ENCODE measurements at places on chromosomes 2 and 18.

DNA sequence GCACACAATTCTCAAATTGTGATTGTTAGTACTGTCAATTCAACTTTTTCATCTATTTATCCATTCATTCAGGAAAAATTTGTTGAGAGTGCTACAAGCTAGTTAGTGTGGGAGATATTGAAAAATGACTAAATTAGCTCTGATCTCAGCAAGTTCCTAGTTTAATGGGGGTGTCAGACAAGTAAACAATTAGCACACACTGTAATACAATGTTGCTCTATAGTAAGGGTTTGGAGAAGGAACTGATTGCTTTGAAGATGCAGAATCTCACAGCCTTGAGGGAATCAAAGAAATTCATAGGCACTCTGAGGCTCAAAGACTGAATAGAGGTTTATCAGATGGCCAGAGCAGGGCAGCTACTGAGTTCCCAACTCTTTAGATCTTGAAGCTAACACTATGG is 6.8 kb upstream of the CCNYL1 start:
- DNase-seq = no peak

DNA sequence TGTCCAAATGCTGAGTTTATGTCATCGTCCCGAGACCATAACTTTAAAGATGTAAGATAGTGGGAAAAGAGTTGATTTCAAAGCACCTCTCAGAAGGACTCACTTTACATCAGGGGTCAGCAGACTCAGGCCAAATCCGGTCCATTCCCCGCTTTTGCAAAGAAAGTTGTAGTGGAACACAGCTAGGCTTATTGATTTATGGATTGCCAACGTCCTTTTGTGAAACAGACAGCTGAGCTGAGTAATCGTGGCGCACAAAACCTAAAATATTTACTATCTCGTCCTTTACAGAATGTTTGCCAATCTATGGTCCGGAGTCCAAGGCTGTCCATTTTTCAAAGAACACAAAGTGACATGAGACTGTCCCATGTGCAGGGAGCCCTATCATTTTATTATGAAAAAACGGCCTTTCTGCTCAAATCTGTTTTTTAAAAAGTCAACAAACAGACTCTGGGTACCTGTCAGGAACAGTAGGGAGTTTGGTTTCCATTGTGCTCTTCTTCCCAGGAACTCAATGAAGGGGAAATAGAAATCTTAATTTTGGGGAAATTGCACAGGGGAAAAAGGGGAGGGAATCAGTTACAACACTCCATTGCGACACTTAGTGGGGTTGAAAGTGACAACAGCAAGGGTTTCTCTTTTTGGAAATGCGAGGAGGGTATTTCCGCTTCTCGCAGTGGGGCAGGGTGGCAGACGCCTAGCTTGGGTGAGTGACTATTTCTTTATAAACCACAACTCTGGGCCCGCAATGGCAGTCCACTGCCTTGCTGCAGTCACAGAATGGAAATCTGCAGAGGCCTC is at the start of gene IL1RN:
Gene IL1RN (plus strand): TSS at position 754 of the 801 bp plus-strand sequence. CDS start 27 bp downstream, at position 781.
- DNase-seq = no peak

DNA sequence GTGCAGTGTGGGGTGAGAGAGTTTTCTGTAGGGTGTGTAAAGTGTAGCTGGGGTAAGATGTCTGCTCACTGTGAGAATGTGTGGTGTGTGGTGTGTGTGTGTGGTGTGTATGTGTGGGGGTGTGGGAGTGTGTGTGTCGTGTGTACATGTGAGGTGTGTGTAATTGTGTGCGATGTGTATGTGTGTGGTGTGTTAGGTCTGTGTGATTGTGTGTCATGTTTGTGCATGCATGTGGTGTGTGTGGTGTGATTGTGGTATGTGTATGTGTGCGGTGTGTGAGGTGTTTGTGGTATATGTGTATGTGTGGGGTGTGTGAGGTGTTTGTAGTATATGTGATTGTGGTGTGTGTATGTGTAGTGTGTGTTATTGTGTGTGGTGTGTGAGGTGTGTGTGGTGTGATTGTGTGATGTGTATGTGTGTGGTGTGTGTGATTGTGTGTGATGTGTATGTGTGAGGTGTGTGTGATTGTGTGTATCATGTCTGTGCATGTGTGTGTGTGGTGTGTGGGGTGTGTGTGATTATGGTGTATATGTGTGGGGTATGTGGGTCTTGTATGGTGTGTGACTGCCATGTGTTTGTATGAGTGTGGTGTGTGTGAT is 241.7 kb upstream of the HDAC4 start:
- no peak for DNase-seq

DNA sequence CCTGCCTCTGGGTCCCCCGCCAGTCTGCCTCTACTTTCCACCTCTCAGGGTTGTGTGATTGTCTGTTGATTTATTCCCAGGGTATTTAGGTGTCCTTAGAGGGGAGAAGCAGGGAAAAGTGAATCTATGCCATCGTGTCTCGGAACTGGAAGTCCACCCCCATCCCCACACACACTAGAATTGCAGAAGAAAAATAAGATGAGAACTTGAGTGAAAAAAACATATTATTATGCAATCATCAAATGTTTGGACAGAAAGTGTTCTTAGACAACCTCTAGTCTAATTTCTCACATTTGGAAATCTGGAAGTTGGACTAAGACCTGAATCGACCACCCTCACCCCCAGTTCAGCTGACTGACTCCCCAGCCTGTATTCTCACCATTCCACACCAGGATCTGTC is 14.1 kb upstream of the CASP8 start:
- no peak for DNase-seq

DNA sequence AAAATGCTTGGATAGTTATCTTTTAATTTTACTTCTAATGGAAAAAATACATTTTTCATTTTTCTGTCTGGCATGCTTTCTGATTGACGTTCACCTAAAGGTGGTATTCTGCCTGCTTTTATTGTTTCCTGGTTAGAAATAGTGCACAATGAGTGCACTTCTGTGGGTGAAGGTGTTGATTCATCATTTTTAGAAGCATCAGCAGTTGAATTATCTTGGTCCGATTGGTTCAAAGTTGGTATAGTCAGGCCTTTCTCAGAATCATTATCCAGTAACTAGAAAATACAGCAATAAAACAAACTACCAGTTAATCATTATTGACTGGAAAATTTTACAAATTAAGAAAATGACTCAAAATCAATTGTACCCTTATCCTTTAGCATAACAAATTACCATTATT is 84.5 kb downstream of the STRADB start:
- DNase-seq = no peak

DNA sequence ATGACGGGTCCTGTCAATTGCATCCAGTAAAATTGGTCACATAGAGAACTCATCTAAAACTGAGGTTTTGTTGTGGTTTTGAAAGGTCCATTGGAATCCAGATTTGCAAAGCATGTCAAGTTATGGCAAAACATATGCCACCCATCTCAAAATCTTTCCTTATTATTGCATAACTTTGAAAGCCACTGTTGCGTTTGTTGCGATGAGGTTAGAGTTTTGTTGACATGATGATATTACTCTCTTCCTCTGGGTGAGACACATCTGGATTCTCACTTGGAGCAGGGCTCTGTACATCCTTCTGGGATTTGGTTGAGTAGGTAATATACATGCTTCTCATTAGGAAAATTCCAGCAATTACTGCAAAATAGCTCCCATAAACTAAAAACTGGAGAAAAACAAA is 20.6 kb downstream of the SCYGR5 start:
- no peak for DNase-seq

DNA sequence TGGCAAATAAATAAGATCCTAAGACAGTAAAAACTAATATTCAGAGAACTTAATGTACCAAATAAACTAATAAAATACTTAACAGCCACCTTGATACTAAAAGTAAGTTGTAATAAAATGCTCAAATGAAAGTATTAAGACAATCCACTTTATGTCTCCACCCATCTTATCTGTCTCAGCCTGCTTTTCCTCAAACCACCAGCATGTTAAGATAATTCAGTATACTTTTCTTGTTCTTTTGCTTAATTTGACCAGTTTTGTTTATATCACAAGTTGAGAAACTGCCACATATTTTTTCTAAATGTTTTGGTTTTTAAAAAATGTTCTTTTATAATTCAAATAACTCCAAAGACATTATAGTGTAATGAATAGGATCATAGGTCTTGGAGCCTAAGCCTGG is 142.0 kb downstream of the MBD5 start:
- no peak for DNase-seq

DNA sequence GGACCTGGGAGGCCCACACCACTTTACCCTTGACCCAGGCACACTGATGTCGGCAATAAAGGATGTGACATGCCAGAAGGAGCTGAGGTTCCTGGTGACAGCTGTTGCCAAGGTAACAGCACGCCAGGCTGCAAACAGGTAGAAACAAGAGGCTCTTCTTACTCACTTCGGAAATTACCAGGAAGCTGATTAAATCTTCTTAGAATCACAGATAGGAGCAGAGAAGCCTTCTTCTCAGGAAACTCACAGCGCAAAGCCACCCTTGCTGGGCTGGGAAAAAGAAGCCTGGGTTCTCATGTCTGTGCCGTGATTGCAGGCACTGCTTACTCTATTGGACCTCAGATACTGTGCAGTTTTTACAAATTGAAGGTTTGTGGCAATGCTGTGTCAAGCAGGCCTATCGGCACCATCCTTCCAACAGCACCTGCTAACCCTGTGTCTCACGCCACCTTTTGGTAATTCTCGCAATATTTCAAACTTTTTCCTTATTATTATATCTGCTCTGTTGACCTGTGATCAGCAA is 61.0 kb upstream of the TAF1B start:
- DNase-seq = peak; percentile 13
